DMS153 (cell line): ENCODE measurements at places on chromosomes 11 and 22.

DNA sequence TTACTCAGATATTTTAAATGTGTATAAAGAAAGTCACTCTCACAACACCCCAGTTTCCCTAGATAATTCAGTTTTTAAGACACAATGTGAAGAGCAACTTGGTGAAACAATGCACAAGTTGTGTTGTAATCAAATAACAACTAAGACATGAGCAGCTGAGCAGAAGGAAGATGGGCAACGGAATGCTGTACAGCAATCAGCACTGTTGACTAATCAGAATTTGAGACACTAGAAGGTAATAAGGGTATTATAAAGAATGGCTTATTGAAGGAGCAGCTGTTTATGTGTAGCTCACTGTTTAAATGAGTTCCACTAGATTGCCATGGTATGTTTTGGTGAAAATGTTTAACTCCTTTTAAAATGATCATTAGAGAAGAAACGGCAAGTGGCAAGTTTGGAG is 60.1 kb downstream of the SOX6 start:
- DNase-seq: no peak

GRCh38 chr22:31520051-31520450 is 23.7 kb downstream of the SFI1 start:
- no peak for DNase-seq

DNA sequence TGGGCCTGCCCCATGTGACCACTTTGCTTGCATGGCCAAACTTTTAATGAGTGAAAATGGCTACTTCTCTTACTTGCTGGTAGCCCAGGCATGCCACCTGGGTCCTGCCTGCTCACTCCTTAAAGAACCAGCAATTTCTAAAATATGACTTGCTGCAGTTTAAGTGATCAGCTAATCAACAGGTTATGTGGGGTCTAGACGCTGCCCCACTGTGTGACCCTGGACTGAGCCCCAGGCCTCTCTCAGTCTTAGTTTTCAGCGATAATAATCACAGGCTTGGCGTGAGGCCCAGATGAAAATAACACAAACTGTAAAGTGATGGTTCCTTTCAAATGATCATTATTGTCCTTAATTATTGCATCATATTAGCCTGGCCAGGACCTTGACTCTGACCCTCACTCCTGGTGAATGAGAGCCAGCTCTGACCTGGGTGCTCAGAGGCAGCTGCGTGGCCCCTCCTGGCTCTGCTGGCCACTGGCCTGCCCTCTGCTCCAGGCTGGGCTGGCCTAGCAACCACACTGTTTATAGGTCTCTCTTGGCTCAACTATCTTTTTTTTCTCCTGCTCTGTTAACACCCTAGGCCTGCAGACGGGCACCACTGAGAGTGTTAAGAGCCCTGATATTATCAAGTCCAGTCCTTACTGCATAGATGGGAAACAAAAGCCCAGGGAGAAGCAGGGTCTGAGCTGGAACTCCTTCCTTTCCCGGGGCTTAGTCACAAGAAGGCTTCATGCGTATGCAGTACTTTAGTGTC is 89.7 kb downstream of the RRM1 start:
- DNase-seq: no peak

- no peak for DNase-seq
Observed at GRCh38 chr11:86621854-86622253, 50.6 kb downstream of the ME3 start.

DNA sequence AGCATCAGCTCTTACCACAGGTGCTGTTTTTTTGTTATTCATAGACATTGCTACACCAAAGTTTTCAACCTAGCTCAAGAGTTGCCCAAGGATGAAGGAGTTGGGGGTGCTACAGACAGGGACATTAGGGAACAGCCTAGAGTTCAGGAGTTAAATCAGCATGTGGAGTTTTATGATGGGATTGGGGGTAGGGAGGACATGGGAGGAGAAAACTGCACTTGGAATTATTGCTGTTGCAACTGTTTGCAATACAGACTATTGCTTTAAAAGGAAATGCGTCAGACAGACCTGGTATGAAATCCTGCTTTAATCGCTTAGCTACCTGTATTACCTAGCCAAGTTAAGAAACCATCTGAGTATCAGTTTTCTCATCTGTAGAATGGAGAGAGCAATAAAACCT is 6.3 kb downstream of the TMA7B start:
- DNase-seq: no peak

DNA sequence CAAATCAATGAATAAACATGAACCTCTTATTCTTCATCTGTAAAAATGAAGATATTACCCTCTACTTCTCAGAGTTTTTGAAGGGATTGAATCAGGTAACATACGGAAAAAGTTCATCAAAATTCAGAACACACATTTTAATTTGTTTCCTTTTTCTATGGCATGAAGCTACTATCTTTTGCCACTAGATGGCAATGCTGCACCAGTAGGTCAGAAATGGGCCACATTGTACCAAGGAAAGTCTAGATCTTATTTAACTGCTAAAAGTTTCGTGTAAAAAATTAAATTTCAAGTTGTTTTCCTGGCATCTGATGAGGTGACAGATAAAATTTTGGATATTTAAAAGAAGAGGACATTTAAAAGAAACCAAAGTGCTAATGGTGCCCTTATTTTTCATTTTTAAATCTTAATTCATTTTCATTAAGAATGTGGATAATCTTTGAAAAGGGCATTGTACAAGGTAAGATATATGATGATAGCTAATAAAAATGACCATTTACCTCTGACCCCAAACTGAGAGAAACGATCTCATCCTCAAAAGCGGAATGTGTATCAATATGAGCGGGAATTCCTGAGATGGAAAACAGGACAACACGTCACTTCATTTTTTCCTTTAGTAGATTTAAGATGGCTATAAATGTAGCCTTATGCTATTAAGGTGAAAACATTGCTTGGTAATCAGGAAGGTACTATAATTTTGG is 16.1 kb downstream of the ALKBH8 start:
- no peak for DNase-seq

- no peak for DNase-seq
Observed at GRCh38 chr11:46235777-46236688, 41.4 kb upstream of the CREB3L1 start.

DNA sequence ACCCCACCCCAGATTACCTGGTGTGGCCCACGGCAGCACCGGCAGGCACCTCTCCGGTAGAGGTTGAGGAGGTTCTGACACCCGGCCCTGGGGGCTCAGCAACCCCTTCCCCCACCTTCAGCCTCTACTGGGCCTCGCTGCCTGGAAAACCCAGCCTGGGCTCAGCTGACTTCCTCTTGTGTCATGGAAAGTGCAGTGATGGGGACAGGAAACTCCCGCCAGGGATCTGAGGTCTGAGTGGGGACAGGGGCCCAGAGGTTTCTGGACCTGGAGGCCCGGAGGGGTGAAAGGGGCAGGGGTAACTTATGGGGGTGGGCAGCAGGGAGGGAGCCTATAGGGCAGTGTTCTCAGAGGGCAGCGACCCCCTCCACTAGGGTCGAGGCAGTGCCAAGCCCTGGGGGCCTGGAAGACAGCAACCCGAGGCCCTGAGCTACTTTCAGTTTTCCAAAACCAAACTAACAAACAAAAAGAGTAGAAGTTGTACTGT is 10.0 kb upstream of the CD5 start:
- DNase-seq: no peak

DNA sequence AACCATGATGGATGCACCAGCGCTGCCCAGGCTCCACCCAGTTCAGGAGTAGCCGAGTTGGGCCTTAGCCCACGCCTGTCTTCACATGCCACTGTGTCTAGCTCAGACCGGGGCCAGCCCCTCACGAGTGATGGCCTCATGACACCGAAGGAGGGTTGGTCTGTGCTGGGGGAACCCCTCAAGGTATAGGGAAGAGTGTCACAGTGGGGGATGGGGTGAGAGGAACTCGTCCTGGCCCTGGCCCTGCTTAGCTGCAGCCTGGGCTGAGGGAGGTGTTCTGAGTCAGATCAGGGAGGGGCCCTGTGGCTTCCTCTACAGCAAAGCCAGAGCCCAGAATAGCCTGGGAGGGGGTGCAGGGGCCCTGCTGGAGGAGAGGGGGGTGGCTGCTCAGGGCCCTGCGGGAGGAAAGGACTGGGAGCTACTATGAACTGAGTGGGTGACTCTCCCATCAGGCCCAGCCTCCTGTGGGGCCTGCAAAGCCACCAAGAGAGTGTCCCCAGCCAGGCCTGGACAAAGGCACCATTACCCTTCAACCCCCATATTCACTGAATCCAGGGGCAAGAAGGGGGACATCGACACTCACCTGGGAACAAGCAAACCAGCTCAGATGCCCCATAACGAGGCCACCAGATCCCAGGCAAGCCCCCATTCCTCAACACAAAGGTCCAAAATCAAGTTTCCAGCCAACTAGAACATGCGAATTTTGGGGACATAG is 41.2 kb downstream of the IGLL5 start:
- no peak for DNase-seq

DNA sequence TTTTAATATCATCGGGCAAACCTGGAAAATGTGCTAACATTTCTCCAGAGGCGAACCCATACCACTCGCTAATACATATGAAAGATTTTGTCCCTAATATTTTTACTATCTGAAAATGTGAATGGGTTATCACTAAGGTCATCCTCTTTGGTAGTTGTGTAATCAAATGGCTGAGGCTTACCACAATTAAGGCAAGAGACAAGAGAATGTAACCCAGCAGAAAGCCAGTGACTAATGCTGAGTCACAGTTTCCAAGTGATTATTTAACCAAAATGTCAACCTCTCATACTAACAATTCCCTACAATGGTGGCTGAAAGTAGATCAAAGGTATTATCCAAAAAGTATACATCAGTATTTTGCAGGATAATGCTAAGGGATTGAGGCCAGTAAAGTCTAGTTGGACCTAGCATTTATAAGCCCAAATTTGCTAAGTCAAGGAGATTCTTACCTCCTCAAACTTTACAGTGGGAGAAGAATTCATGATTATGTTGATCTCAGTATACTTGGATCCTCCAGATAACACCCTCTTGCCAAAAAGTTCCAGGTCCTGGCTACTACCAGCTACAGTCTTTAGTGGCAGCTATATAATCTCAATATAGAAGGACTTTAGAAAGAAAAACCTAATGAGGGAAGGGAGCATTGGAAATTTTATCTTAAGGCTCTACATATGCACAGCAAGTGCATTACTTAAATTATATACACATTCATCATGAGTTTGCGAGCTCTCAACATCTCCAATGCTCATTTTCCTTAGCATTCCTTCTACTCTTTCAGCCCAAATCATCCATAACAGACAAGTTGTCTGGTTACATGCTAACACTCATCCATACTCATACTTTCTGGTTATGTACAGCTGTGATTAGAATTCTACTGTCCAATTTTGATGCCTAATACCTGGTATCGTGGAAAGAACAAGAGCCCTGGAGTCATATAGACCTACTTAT is 25.4 kb downstream of the SIK3 start:
- DNase-seq: no peak

DNA sequence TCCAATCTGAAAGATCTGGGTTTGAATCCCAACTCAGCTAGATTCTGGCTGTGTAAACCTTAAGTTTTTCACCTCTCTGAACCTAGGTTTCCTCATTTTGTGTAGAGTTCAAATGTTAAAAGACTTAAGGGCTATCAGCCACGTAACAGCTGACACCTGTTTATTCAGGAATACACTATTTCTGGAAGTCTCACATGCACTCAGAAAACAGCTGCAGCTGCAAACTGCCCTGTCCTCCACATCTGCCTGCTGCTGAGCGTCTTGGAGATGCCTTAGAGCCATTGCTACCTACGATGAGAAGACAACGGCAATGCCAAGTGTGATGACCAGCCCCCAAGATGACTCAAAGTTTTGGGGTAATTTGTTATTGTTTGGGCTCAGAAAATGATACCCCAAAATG is 6.7 kb upstream of the TRIM44 start:
- DNase-seq: no peak

DNA sequence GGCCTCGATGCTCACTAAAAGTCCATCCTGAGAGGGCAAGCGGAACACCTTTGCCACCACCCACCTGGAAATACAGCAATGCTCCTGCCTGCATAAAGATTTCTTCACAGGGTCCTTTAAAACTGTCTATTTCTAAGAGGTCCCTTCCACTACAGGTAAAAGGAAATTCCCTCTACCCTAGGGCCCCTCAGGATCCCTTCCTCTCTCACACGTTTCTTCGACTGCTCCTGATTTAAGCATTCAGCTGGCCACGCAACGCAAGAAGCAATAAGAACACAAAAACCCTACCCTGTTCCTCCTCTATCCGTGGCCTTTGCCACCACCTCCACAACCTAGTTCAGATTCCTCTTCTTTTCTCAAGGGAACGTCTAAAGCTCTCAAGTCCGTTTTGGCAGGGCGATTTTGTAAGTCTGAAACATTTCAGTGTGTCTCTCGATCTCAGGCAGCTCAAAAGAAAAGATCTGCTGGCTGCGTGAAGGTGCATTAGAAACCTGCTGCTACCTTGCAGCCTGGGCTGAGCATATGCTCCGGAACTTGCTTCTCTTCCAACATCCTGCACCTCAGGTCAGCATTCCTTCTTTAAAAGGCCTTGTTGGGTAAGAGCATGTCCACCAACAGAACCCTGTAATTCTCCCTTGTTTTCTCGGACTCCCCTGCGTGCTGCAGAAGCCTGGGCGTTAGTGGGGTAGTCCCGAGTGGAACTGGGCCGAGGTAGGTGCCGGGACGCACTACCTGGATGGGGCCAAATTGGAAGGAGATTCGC is 1.6 kb downstream of the LGR4 start:
- no peak for DNase-seq

DNA sequence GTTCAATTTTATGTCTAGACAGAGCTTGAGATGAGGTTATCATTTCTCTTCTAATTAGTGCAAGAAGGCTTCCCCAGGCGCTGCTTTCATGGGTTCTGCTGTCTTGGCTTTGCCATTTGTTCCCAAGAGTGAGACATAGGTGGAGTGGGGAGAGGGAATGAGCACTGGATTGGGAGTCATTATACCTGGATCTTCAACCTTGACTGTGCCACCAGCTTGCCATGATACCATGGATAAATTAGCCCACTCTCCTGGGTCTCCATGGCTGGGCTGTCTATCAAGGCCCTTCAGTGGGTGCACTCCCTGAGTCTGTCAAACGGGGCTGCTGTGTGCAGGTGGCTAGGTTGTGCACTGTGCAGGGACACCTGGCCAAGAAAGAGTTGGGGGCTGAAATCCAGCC is 15.6 kb upstream of the NECTIN1 start:
- no peak for DNase-seq

DNA sequence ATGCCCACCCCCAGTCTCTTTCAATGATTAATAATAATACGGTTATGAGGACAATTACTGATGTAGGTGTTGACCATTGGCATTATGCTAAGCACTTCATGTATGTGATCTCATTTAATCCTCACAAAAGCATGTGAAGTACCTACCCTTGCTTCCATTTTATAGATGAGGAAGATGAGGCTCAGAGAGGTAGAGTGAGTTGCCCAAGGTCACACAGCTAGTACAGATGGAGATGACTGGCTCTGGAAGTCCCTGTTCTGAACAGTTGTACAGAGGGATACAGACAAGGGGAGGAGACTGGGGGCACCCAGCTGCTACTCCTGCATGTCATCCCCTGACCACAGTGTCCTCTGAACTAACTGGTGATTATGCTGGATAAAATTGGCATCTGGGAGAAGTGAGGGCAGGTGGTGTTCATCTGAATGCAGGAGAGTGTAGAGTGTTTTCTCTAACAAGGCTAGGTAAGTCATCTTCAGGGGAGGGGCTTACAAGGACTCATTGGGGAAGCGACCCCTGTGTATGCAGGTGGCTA is 43.2 kb downstream of the KIAA1671 start:
- no peak for DNase-seq

GRCh38 chr11:73195191-73196007 is 22.7 kb upstream of the P2RY2 start:
- DNase-seq: no peak
